ENCODE measurements at places on chromosomes 3 and 15.

- DNase-seq = no peak
Measured at GRCh38 chr3:100173961-100174360, 59.7 kb upstream of the FILIP1L start.

DNA sequence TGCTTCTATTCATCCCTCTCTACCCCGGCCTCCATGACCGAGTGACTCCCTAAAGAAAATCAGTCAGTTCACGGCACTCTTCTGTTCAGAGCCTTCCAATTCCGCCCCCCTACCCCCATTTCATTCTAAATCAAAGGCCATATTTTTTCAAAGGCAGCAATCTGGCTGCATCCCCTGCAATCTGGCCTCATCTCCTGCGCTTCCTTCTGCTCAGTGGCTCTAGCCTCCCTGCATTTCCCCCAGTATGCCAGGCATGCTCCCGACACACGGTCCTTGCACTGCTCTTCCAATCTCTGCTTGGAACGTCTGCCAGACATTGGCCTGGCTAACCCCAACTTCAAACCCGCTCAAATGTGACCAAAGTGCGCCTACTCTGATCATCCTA is 67.7 kb downstream of the EXOG start:
- no peak for DNase-seq

- DNase-seq = no peak
Measured at GRCh38 chr3:26522919-26523318, 99.7 kb upstream of the LRRC3B start.

GRCh38 chr3:65848024-65848423 is 190.7 kb downstream of the MAGI1 start:
- DNase-seq = no peak

Data from SK-N-DZ (cell line).